Airway epithelial cell (primary cell): ENCODE measurements at places on chromosomes 3 and 15. TPM values are rescaled to one million over a fixed set of nuclear protein-coding genes. Genes with fewer than 3 reads are reported as not detected.

Gene GOLGA8S
- total RNA-seq = not detected in 2 replicates

Gene CCDC39
- not detected in 2 replicates for total RNA-seq

Gene CIB2
- total RNA-seq = 4.5 and 9.4 TPM in 2 replicates

Gene CPNE9
- total RNA-seq = not detected in 2 replicates

Gene ARID3B
- total RNA-seq = 3.2 and 8.3 TPM in 2 replicates

Gene CRYGS
- 0.23 and 0.99 TPM in 2 replicates for total RNA-seq

Gene CPEB1
- total RNA-seq = not detected in 2 replicates

Gene SIDT1
- 1.4 and 3.7 TPM in 2 replicates for total RNA-seq

Gene HTR3E
- not detected in 2 replicates for total RNA-seq
